NCI-H526 treated with DMSO at 0.1 percent for 48 hours (cell line): ENCODE measurements at places on chromosomes 2 and 18.

- peak; percentile 81 for DNase-seq
Observed at GRCh38 chr18:58195278-58195765, 151.3 kb downstream of the NEDD4L start.

DNA sequence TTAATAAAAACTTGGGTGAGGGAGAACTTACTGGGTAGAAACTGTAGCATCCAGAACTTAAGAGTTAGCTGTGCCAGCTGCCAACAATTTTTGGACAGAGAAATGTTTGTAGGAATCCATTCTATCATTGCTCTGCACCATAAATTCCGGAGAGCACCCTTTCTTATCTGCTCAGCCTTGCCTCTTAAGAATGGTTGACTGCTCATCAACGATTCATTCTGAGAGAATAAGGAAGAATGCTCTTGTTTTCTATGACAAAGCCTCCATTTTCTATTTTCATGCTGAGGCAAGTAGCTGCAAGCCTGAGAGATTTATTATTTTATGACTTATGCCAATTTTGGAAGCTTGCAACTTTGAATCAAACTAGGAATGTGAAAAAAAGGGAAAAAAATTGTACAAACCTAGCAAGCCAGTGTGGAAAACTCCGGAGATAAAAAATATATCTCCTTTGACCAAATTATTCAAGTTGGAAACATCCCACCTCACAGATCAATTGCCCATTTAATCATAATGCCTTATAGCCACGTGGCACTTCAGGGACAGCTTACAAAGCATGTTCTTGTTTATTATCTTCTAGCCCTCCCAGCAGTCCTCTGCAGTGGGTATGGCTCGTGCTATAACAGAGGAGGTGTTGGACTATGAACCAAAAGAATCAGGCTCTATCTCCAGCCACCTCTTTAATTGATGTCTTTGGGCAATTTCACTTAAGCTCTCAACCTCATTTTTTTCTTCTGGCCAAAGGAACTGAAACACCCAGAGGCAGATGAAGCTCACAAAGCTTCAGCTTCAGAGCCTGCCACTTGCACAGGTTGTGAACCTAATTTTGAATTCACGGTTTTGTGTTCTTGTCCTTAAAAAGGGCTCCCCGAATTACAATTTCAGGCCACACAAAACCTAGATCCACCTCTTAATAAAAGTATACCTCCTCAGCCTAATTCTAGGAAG lies 40.9 kb upstream of the ATL2 start:
- no peak for DNase-seq

- no peak for DNase-seq
Observed at GRCh38 chr2:72833084-72833714, 7.4 kb upstream of the EXOC6B start.

GRCh38 chr2:229410946-229411345 lies 139.9 kb upstream of the PID1 start:
- no peak for DNase-seq

DNA sequence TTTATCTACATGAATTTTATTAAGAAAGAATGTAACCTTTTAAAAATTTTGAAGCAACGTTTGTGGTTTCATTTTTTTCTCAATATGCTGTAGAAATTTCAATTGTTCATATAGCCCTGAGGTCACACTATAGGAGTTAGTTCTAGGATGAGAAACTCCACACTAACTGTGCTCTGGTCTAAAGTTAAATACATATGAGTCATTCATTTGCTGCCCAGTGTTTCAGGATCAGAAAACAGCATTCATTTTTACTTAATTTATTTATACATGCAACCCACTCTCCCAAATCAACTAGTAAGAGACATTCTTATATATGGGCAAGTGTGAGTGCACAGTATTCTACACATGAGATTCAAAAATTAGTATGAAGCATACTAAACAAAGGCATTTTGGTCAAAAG lies 137.9 kb downstream of the DOCK10 start:
- no peak for DNase-seq
